ENCODE measurements at places on chromosomes 1 and 21.

- DNase-seq: no peak
Measured at GRCh38 chr1:119448127-119448511, 33.2 kb downstream of the HSD3B2 start.

DNA sequence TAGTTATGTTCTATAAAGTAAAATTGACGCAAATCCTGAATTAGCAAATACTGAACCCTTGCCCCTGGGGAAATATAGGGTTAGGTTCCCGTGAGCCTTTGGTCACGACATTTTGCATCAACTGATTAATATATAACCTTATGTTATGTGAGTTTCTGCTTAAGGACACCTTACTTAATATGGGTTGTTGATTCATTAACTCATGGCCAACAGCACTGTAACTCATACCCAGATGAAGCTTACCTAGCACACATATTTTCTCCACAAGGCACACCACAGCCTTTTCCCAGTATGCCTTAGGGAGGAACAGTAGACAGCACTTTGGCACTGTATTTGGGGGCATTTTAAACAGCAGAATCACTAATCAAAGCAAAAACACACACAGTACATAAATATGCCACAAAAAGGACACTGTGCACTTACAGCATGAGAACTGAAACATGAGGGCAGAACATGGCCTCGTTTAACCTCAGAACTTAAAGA is 15.1 kb downstream of the INAVA start:
- no peak for DNase-seq

- DNase-seq: peak; percentile 54
Measured at GRCh38 chr1:51535006-51535592, 16.0 kb upstream of the EPS15 start.

DNA sequence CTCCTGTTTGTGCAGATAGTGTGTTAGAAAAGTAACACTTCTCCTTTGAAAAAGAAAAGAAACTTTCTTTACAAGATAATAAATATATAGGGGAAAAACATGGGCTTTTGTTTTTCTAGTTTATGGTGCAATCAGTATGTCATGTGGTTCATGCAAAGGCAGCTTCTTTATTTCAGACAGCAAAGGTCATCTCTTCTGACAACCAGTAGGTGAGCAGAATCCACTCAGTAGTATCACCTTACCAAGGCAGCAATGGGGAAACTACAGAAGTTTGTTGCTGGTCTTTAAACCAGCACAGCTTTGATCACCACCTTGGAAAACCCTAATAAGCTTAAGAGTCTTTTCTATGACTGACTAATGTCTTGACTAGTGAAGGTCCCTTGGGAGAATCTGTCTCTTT is 13.0 kb upstream of the SAMSN1 start:
- no peak for DNase-seq

DNA sequence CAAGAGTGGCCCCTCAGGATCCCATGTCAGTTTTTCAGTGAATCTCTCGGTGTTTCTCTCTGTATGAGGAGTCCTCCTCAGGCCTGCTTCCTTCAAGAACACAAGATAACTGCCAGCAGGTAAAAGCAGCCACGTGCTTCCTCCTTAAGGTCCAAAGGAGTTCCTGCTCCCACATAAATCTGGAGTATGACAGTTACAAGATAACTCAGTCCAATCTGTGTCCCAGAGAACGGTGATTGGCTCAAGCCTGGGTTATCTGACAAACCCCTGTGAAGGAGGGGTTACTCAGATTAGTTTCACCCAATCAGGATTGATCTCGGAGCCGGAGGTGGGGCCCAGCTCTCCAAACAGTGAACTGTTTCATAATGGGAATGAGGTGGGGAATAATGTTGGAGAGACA is 5.8 kb upstream of the ANKRD13C start:
- no peak for DNase-seq

DNA sequence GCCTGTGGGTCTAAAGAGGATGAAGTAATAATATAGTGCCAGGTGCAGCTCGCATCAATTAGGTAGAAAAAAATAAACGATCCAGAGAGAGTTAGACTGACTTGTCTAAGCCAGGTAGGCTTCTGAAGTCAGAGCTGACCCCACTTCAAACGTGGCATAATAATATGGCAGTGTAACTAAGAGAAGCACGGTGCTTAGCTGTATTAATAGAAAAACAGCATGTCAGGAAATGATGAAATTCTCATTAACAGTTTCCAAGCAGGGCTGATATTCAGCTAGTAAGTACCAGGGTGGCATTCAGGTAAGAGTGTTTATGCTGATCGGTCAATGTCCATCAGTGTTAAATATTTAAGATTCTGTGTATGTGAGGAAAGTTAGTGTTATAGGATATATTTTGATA is 145.8 kb upstream of the SAMSN1 start:
- no peak for DNase-seq

DNA sequence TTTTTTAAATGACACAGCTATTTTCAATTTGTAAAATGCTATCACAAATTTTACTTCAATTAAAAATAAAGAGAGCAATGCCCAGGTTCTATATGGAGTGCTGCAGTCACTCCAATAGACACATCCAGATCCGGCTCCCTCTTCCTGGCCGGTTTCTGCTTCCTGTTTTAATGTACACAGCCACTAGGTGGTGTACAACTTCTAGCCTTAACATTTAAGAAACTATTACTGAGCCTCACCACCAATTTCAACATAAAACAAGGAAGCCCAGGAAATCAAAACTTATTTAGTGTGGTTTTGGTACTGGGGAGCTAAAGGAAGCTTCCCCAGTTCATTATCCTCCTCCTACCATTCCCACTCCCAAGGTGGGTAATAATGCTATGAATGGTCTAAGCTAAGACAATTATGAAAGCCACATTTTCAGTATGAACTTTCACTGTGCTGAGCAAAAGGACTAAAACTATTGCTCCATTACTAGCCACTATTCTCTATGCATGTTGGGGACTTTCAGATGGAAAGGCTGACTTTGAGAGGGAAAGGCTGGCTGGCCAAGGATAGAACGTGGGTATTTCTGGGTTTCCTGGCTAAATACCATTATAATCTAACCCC is 25.5 kb upstream of the MTMR11 start:
- DNase-seq: no peak

GRCh38 chr1:52658795-52659194 is 25.8 kb downstream of the SHISAL2A start:
- no peak for DNase-seq

DNA sequence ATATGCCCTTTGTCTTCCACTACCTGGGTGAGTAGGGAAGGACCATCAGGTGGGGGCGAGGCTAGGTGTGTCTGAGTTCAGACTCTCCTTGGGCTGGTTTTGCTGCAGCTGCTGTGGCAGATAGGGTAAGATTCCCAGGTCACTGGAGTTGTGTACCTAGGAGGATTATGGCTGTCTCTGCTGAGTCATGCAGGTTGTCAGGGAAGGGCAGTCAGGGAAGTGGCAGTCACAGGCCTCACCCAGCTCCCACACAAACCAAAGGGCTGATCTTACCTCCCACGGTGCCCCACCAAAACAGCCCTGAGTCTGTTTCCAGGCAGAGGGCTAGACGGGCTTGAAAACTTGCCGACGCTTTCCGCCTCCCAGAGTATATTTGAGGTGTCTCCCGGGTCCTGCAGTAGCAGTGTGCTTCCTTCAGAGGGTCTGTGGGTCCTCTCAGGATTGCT is 201.6 kb upstream of the PLXNA2 start:
- DNase-seq: no peak
